ENCODE measurements at places on chromosomes 4 and X.
A peak's percentile ranks its signal among the peaks of the same experiment; 100 is the strongest.

DNA sequence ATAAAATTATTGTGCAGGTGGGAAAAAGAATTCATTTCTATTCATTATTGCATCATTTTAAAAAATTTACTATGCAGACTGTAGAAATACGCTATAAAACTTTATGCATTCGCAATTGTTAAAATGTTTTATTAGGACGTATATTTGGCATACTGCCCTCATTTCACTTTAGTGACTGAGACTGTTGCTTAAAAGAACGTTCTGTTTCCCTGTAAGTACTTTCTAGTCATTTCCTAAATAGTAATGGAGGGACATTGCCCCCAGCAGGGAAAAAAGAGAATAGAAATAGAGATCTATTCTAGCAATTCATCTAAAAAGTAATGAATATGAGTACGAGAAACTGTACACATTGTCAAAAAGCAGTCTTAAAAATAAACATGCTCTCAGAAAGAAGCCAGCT, 1295.8 kb upstream of the TENM3 start:
- DNase-seq: no peak

DNA sequence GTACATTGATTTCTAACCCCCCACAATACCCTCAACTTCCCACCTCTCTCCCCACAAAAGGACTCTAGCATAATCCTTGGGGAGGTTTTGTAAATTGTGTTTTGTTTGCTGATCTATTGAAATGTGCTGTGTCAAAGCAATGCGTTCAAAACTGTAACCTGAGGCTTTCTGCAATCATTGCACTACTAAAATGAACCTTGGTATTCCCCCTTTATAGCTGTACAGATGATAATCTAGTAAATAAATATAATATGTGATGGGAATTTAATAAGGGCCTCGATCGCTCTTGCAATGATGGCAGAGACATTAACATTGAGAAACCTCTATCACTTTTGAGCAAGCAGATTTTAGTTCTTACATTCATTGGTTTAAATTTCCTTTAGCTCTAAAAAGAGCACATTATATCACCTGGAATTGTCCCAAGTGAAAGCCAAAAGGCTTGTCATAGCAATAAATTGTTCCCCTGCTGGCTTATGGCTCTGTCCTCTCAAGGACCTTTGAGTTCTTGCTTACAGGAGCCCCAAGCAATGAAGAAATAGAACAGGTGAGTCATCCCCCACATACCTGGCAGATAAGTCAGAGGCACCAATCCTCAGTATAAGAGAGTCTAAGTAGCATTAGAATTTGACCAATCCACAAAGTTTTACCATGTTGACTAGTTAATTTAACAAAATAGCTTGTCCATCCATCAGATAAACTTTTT, 18.4 kb upstream of the ACE2 start:
- DNase-seq: no peak

DNA sequence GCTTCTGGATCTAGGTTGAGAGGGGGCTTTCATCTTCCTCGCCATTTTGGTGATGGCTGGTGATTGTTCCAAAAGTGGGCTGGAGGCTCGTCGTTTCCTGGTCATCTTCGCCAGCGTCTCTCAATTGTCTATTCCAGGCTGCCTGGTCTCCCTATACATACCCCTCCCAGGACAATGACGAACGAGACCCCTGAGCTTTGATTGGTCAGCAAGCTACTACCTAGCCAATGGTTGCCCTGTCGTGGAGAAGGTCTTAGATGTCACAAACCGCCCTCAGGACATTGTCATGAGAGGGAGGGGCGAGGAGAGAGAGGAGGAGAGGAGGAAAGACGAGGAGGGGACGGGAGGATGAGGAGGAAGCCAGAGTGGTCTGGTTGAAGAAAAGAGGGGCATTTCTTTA, 7.7 kb upstream of the MAGEA4 start:
- DNase-seq: no peak

DNA sequence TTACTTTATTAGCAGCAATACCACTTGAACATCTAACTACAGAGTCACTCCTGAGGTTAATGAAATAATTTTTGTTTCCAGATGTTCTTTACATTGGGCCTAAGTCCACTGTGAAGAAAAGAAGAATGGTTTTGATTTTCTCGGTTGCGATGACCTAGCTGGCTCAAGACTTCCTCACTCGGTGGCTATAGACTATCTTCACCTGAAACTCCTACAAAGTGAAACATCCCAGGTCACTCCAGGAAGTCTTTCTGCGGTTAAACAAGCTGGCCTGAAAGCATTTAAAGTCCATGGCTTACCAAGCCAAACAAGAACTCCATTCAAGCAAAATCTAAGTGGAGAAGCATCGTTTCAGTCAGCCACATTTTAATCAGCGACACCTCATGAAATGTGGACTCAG, 13.7 kb upstream of the SORBS2 start:
- no peak for DNase-seq

GRCh38 chrX:110211340-110211739, 106.5 kb downstream of the AMMECR1 start:
- DNase-seq: no peak

DNA sequence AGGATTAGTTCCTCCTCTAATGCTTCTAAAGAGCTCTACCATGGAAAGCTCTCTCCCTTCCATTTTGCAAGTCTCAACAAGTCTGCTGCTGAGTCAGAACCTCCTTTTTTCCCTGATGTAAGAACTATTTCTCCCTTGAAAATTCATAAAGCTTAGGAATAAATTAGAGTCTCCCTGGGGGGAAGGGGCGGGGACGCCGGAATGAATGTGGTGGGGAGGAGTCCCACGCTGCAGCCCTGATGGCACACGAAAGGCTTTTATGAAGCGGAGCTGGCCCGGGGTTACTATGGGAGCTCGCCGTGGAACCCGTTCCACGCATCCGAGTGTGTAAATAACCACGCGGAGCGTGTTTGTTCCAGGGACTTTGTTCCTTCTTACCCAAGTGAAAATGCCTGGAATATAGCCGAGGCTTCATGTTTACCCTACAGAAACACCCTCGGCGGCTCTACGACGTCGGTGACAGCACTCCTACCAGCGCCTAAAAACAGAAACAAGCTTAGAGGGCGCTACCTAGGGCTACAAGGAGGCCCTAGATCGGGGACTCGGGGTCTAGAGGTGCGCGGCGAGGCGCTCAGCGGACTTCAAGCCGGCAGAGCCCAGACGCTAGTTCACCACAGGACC, 923 bp upstream of the CPEB2 start:
- peak; percentile 91 for DNase-seq

Measured in retina (tissue), 1 donor.